ENCODE measurements at places on chromosomes 6 and 20.

DNA sequence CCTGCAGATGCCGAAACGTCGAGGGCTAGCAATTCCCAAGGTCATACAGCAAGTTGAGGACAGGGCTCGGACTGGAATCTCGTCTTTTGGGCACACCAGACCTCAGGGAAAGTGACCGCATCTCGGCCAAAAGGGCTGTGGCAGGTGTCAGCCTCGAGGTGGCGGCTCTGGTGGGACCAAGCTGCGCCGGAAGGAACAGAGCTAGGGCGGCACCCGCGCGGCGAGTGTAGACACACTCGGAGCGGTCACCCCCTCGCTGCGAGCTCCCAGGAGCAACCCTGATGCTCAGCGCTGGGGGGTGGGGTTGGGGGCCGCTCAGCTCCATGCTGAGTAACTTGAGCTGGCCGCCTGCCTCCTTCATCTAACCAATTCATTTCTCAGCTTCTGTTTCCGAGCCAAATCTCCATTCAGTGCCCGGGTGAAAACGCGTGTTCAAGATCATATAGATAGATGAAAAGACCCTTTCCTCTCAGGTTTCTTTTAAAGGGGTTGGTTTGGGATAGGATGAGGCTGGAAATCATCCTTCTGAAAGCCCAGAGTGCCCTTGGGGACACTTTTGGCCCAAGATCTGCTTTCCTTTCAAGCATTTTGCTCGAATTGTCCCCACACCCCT lies 2.2 kb upstream of the TUBB2B start:
- no peak for DNase-seq

GRCh38 chr6:145891565-145891964 lies 72.6 kb downstream of the SHPRH start:
- no peak for DNase-seq

DNA sequence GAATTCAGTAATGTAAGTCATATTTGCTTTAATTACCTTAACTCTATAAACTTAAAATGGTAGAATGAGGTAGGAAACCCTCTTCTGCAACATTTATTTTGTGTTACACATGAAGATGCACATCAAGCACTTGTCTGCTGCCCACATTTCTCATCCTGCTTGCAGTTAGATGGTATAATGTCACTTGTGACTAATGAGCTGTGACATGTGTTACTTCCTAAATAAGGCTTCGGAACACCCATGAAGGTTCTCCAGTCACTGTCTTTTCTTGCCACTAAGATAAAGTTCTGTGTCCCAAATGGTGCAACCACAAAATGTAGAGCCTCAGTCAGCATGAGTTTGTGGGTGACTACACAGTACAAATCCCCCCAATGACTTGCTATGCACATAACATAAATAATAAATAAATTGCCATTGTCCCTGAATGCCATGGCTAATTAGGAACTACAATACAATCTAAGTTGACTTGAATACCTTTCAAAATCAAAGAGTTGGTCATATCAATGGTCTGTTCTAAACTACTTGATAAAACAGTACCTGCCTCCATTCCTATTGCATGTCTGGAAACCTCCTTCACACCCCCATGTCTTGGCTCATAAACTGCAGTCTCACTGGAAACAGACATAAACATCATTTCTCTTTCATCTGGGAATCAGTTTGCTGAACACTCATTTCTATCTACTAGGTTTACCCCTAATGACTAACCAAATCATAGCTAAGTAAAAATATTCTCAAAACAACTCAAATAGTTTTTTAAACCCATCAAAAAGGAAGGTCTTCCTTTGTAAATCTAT lies 157.2 kb downstream of the PTPRK start:
- no peak for DNase-seq

DNA sequence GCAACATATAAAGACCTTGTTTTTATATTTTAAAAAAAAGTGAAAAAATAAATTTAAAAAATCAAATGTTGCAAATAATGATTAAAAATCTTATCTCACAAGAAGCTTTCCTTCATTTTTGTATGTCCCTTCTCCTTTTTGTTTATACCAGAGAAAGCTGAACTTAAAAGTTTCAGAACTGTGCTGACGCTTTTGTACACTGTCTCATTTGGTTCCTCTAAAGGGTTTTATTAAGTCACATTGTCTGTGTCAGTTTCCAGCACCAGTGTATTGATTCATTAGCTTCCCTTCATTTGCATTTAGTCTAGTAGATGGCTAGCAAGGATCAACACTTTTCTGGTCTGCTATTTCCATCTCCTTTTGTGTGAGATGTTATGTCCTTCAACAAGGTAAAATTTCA lies 6.7 kb downstream of the PCED1A start:
- no peak for DNase-seq

DNA sequence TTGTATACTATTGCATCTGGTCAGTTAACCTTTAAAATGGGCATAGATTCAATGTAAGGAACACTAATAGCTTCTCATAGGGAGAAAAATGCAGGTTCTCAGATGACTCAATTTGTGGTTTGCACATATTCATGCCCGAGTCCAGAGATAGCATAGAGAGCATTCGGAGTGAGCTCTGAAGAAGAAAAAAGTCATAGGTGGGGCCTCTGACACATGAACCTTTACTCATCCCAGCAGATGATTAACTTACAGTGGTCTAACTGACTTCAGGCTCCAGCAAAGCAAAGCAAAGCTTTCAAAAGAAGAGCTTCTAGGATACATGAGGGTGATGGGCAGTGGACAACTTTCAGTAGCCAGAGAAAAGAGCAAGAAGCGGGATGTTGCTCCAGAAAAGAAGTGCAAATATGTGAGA lies 55.3 kb upstream of the BTN3A2 start:
- DNase-seq: no peak

DNA sequence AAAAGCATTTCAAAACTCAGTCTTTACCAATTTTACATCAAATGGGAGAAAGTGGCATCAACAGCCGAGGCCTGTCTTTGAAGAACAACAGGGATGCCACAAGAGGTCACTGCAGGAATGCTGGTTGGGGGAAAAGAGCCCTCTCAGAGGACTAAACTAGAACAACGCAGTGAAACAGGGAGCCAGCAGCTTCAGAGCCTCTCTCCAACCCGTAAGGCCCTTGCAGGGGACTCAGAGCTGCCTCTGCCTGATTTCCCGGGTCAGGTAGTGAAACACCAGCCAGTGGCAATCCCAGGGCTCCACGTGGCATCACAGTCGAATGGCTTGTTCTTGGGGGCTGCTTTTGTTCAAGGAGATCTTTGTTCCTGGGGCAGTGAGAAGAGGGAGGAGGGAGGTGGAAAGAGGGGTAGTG lies 55.0 kb upstream of the KCNK16 start:
- DNase-seq: no peak

- no peak for DNase-seq
These were observed 5.8 kb upstream of the SRXN1 start for GRCh38 chr20:658731-659291.

- no peak for DNase-seq
These were observed 152.1 kb upstream of the RALGAPA2 start for GRCh38 chr20:20864351-20865096.

- peak; percentile 46 for DNase-seq
These were observed 16.2 kb downstream of the GABRR2 start for GRCh38 chr6:89298680-89299465.

DNA sequence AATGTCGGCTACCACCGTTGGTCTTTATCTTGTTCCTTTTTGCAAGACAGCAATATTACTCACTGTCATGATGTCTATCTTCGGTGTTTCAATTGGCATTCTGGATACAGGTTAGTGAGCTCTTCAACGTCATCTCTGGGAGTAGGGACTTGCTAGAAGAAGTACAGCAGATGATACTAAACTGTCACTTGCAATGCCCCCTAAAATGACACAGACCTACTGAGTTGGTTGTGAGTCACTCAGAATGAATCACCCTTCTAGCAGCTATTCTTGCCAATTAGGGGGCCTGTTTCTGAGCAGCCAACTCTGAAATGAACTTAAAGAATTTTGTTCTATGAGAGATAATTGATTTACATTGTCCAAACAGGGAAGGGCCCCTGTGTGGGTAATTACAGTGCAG lies 176.5 kb downstream of the SLC16A10 start:
- DNase-seq: no peak

DNA sequence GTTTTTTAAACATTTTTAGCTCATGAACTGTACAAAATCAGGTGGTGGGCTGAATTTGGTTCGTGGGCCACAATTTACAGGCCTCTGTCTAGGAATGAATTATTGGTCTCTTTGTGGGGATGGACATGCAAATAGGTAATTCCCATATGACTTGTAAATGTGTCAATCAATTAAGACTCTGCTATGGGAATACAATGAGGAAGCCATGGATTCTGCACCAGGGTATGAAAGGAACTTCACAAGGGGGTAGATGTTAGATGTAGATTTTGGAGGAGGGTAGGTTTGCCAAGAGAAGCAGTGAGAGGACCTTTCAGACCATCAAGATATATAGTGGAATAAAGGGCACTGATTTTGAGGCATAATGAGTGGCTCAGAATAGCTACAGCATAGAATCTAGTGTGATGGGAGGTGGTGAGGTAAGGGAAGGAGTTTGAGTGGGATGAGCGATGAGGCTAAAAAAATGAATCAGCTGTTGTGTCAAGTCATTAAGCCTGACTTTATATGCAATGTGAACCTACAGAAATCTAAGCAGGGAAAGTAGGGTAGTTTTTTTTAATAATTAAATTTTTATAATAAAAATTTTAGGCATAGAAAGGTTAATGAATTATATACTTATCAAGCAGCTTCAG lies 32.6 kb upstream of the RNF182 start:
- no peak for DNase-seq

DNA sequence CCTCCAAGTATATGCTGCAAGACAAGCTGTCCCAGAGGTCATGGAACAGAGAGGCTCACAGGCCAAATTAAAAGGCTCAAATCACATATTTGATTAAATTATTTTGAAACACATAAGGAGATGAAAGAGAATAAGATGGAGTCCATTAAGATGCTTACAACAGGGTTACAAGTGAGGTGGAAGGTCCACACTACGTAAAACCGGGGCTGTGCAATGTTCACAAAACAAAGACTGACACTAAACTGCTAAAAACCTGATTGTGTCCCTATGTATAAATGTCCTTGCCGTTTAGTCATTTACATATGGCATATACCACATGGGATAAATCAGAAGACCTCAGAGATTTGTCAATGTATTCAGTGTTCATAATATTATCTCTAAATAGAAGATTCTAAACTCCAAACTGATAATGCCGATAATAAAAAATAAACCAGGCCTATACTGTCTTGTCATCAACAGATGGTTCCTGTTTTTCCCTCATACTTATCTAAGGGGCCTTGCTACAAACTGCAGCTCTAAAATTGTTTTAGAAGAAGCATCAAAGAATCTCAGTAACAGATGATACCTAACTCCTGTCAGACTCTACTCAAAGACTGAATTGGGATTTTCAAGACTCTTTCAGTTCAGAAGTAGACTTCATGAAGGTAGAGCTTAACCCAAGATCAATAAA lies 51.8 kb upstream of the RIPOR2 start:
- no peak for DNase-seq

- DNase-seq: no peak
These were observed 348.7 kb downstream of the SMOC2 start for GRCh38 chr6:168789699-168790098.

- no peak for DNase-seq
These were observed 17.6 kb upstream of the CDKN1A start for GRCh38 chr6:36660771-36661471.

DNA sequence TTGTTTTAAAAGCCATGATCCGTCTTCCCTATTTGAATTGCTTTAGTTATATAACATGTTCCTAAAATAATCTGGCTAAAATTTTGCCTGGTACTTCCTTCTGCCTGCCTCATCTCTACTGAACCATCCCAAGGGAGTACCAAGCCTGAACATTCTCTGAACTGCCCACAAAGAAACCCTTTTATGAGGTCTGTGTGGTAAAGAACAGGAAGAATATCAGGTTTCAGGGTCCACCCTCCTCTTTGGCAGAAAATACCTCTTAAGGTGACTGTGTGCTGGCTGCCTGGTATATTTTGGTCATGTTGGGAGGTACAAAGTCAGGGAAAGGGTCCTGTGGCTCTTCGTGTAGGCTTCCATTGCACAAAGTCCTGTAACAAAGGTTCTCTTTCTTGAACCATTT lies 574.1 kb upstream of the CHD6 start:
- no peak for DNase-seq

- no peak for DNase-seq
These were observed 170.3 kb upstream of the KCNG1 start for GRCh38 chr20:51193066-51193772.

Data from activated CD4-positive, alpha-beta T cell treated with anti-CD3 and anti-CD28 coated beads, Interleukin-2, amount 50 U/mL, for 1 hour (primary cell).